Large intestine (tissue), 12 donors: ENCODE measurements at places on chromosomes 1 and 21. TPM values are rescaled to one million over a fixed set of nuclear protein-coding genes. Genes with fewer than 3 reads are reported as not detected.
A peak's percentile ranks its signal among the peaks of the same experiment; 100 is the strongest.

- H3K36me3 ChIP-seq = peaks cover 84% of the 10 kb centered on the region
- no peak for DNase-seq
- H3K4me1 ChIP-seq = peaks cover 12% of the 10 kb centered on the region
Measured at GRCh38 chr1:21886486-21887215, 50.5 kb downstream of the HSPG2 start.

GRCh38 chr1:37931102-37931360, 15.8 kb downstream of the INPP5B start:
- peaks cover 9% of the 10 kb centered on the region for H3K4me1 ChIP-seq
- H3K27me3 ChIP-seq = no peaks in the 10 kb centered on the region
- H3K27ac ChIP-seq = peak overlapping the region; percentile 66
- peaks cover 16% of the 10 kb centered on the region for H3K36me3 ChIP-seq
- H3K4me3 ChIP-seq = peak overlapping the region; percentile 53
- no peak for DNase-seq

DNA sequence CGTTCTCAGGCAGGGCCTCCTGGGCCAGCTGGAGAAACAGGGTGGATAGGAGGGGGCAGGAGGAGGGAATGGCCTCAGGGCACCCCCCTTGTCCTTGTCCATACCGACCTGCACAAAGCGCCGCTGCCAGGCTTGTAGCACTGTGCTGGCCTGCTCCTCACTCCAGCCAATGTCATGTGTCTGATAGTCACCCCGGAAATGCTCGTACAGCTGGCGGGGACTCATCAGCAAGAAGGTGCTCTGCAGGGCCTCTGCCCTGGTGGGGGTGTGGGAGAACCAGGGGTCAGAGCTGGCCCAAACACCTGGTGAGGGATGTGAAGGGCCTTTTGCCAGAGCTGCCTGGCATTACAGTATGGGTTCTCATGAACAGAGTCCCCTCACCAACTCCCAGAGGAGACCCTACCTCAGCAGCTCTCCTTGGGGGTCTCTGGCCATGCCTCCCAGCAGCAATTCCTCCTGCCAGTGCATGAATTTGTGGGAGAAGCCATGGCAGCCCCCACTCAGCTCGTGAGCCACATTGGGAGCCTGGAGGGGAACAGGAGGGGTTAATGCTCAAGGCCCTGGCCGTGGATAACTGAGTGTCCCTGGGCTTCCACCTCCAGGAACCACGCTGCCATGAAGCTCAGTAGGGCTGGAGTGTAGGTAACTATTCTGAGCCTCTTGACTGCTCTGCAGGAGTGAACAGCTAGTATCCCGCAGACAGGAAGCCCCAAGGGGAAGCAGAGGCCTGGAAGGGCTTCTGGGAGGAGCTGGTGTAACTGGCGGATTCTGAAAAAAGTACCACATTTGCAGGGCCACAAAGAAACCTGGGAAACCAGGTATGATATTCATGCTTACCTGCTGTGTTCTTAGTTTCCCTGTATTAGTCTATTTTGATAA, 13.3 kb downstream of the PTCH2 start:
- H3K4me1 ChIP-seq = peaks cover 36% of the 10 kb centered on the region
- no peaks in the 10 kb centered on the region for H3K27me3 ChIP-seq
- no peak overlapping the region for H3K27ac ChIP-seq
- H3K4me3 ChIP-seq = no peak overlapping the region
- no peak for DNase-seq

DNA sequence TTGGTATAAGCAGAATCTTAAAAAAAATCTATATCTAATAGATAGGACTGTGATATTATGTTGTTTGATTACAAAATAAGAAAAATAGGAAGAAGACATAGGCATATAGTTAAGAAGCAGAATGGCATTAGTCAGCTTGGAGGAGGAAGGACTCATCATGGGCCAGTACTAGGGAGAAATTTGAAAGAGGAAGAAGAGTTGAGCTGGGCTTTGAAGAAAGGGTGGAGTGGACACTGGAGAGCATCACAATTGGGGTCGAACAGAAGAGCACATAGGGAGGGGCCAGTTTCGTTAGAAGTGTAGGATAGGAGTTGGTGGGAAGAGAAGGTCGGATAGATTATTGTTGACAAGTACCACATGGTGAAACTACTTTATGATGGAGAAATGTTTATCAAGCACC, 129.3 kb downstream of the CACHD1 start:
- H3K36me3 ChIP-seq = no peaks in the 10 kb centered on the region
- H3K27me3 ChIP-seq = no peaks in the 10 kb centered on the region
- no peak for DNase-seq
- H3K4me3 ChIP-seq = no peak overlapping the region
- H3K27ac ChIP-seq = no peak overlapping the region

SCNM1 gene
- 38.7 TPM for polyA plus RNA-seq

SPRR2A gene
- not detected for polyA plus RNA-seq

KHDRBS1 gene
- 130 TPM for polyA plus RNA-seq

WNT9A gene
- polyA plus RNA-seq = 5.1 TPM
